ENCODE measurements at places on chromosomes 7 and 10. TPM values are rescaled to one million over a fixed set of nuclear protein-coding genes. Genes with fewer than 3 reads are reported as not detected.

Gene PVRIG
- not detected for total RNA-seq

- no peak for DNase-seq
Observed at GRCh38 chr10:22581461-22581860, 132.9 kb downstream of the PIP4K2A start.

Gene GPR15LG
- total RNA-seq = not detected

Gene AOAH
- total RNA-seq = not detected

DNA sequence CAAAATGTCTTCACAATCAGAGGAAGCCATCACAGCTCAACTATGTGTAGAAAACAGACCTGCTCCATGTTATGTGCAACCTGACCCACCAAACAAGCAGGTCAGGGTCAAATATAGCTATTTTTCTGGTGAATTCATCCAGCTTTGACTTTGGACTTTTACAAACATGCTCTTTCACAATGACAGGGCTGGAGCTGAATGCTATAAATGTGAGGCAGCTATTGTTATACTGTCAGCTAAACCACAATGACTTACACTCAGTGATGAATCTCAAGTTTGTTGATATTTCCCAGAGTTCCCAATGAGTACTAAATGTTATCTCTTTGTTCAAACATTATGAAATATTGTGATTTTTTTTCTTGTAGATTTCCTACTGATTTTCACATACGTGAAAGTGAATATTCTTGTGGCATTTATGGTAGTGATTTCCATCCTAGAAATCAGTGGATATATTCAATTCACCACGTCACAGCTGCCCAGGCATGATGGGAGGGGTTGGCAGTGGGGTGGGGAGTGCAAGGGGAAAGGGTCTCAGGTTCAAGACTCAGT, 2.5 kb upstream of the ITIH2 start:
- DNase-seq = peak; percentile 60

DNA sequence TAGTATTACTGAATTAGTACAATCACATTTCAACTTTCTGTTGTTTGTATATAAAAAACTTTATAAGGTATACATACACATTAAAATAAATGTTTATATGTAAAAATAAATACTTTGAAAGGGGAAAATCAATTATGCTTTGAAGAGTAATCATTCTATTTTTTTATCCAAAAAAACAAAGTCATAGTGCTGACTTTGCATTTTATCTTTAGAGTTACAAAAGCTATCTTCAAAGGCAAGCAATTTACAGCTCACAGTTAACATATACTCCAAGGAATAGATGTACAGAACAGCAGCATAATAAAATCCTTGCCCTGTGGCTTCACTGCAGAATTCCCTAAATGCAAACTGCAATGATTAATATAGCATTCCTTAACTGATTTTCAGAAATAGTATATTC, 53.2 kb downstream of the MAGI2 start:
- no peak for DNase-seq

Gene WAPL
- total RNA-seq = 24.5 TPM

- no peak for DNase-seq
Observed at GRCh38 chr10:18071591-18071990, 68.6 kb upstream of the CACNB2 start.

Gene ADCYAP1R1
- not detected for total RNA-seq

GRCh38 chr7:95427166-95427565, 7.7 kb downstream of the PON2 start:
- DNase-seq = no peak

DNA sequence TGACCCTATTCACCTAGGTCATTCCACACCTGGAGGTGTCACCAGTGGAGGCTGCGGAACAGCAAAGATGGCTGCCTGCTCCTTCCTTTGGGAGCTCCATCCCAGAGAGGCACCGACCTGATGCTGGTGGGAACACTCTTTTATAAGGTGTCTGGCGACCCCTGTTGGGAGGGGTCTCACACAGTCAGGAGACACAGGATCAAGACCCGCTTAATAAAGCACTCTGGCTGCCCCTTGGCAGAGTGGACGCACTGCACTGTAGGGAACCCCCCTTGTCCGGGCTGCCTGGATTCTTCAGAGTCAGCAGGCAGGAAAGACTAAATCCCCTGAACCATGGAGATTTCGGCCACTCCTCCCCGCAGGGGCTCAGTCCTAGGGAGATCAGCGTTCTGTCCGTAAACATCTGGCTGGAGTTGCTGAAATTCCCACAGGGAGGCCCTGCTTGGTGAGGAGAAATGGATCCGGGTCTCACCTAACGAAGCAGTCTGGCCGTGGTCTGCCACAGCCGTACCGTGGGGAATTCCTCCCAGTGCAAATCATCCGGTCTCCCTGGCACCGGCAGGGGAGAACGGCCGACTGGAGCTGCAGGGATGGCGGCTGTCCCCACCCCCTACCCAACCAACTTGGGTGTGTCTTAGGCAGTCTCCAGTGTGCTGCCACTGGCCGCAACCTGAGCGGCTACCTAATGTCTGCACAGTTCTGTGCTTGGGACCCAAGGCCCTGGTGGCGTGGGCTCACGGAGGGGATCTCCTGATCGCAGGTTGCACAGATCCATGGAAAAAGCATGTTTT, 66.1 kb downstream of the LSMEM1 start:
- DNase-seq = no peak

DNA sequence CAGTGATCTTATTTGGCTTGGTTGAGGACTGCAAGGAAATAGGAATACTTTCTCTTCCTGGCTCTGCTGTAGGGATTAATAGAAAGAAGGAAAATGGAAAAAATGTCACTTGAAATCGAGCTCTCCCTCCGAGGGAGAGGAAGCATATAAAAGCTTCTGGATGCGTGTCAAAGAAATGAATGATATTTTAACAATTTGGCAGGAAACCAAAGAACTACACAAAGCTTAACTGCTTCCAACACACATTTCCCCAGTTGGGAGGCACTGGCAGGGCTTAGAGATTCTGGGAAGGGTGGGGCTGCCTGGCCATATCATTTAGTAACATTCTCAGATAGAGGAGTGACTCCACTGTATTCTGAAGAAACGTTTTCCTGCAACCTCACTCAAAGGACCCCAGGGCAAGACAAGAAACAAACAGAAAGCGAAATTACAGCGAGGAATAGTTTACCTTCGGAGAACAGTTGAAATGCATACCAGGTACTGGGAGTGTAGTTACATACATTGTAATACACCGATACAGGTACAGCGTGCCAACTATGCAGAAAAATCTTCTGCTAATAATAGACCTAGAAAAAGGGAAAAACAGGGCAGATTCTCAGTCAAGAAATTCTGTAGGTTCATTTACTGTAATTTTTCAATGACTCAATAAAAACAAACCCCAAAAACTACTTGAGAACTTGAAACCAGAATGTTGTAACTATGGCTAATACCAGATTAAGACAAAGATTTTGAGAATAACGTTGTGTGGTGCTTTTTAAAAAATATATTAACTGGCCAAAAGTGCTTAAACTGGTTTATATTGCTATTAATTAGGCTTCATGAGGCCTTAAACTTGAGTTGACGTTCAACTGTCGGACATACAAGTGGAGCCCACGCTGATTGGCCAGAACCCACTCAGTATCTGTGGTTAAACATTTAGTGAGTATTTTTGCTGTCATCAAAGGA, 75.7 kb upstream of the ASAH2 start:
- peak; percentile 100 for DNase-seq

Gene PNLIPRP1
- not detected for total RNA-seq

DNA sequence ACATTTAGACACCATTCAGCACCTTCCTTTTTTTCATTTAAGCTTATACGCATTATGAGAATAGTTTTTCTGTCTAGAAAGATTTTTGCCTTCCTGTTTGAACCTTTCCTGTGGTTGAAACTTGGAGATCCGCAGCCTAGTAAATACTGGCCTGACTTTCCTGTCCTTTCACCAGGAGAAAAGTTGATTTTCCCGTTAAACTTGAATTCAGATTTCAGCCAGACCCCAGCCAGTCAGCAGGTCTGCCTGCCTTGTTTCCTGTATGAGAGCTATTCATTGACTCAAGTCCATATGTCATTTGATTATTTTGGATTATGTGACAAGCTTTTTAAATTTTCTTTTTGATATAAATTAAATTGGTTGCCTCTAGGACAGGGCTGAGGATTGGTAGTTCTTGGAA, 71.5 kb downstream of the EVX1 start:
- DNase-seq = peak; percentile 85

Gene RNF32
- 2.2 TPM for total RNA-seq

DNA sequence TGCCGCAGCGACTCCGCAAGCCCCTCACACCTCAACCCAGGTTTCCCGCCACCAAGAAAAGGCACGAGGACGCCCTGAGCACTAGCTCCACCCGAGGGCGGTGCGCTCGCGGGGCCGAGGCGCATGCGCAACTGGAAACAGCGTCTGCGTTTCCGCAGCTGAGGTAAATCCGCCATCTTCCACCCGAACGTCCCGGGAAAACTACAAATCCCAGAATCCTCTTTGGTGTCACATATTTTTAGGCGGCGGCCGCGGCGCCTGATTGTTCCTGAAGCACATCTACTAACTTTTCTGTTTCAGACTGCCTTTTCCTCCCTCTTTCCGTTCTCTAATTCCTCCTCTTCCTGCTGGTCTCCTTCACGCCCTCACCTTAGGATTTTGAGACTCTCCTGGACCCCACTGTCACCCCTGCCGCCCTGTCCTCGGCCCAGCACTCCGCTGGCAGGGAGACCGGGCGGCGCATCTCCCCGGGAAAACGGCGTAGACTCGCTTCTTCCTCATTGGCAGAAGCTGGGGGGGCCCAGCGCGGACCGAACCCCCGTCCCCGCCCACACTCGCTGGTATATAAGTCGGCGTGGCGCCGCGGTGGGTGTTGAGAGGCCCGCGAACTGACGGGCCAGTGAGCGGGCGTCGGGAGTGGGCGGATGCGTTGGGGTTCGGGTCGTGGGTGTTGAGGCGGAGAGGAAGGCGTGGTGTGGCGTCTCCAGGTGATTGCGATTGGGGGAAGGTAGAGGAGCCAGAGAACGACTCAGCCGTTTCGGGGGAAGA, at the start of gene ZCWPW1:
Gene ZCWPW1, minus strand, starts transcription at position 505 of the 768 bp plus-strand sequence. CDS start 8,054 bp downstream, outside the sequence.
- peak; percentile 90 for DNase-seq

DNA sequence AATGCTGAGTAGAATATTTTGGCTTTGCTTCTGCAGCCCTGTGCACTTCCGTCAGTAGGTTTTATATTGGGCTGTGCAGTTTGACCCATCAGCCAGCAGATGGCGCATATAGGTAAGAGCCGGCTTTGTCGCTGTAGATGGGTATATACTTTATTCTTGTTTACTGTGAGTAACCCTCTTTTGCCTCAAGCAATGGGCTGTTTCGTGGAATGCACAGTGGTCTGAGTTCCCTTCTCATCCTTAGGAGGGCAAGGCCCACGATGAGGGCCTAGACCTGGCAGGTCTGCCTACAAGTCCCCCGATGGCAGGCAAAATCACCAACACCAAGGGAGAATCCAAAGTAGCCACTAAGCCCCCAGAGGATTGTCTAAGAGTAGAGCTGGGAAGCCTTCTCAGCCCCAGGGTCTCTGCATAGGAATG, 1002.9 kb upstream of the KCND2 start:
- DNase-seq = peak; percentile 82

Gene MMD2
- total RNA-seq = not detected

Gene OPALIN
- total RNA-seq = not detected

Gene STAG3
- total RNA-seq = 0.07 TPM

Gene ITPRID1
- not detected for total RNA-seq

GRCh38 chr7:94529516-94529915, 19.9 kb downstream of the CASD1 start:
- DNase-seq = no peak

DNA sequence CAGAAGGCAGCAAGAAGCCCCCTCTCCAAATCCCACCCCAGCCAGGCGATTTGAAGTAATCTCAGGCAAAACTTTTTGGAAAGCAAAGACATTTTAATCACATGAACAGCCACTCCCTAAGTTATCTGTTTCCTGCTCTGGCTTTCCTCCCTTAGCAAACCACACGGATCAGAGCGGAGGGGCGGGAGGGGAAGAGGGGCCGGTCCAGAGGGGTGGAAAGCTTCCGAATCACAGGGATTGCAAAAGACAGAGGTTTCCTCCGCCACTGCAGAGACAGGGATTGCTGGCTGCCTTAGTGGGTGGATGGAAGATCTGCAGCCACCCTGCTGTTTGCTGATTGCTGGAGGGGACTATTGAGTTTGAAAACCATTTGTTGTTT, 41.2 kb downstream of the ZCCHC24 start:
- peak; percentile 81 for DNase-seq

Gene TAF5
- total RNA-seq = 7.0 TPM

- DNase-seq = no peak
Observed at GRCh38 chr7:139648941-139649425, 125.5 kb downstream of the CLEC2L start.

GRCh38 chr7:3592401-3593134, 291.5 kb downstream of the SDK1 start:
- DNase-seq = peak; percentile 17

DNA sequence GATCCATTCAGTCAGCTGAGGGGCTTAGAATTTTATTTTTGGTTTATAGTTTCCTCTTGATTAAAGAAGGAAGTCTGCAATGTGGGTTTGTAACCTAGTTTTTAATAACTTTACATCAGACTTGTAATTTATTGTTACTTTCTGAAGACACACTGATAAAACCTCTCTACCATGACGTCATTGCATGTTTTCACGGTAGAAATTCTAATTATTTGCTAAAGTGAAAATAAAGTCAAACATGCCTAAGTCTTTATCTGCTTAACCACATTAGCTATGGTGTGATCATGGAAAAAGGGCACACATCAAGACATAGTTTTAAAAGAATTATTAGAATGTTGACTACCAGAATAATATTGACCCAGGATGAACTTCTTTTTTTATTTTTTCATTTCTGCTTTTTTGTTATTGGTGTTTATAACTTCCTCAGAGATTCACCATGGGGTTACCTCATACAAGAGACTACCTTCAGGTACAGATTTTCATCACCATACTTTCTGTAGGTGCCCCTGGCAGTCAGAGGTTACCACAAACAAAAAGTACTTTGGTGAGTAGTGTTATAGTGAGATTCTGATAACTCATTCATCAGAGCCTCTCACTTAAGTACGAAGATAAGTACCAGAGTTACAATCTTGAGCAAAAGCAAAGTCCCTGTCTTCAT, 7.0 kb upstream of the PANK1 start:
- DNase-seq = no peak

Gene HTR5A
- total RNA-seq = not detected

GRCh38 chr7:30851651-30852307, 59.9 kb upstream of the AQP1 start:
- no peak for DNase-seq

Gene ZCWPW1
- 2.2 TPM for total RNA-seq

- no peak for DNase-seq
Observed at GRCh38 chr7:101622609-101623173, 6.4 kb downstream of the MYL10 start.

- DNase-seq = no peak
Observed at GRCh38 chr7:73482746-73483145, 39.3 kb downstream of the BAZ1B start.

- DNase-seq = no peak
Observed at GRCh38 chr7:69602522-69602921, 4.2 kb downstream of the AUTS2 start.

Measured in PC-3 (cell line).